ENCODE measurements at places on chromosomes 12 and 14. TPM values are rescaled to one million over a fixed set of nuclear protein-coding genes. Genes with fewer than 3 reads are reported as not detected.

Gene SHMT2
- total RNA-seq: 124 TPM

Gene KHNYN
- 27.0 TPM for total RNA-seq

Gene TPPP2
- total RNA-seq: not detected

Gene B4GALNT3
- 0.49 TPM for total RNA-seq

Gene MED6
- total RNA-seq: 42.1 TPM

Gene KSR2
- total RNA-seq: 0.57 TPM

Gene SERPINA12
- total RNA-seq: not detected

Gene KRT71
- not detected for total RNA-seq

Gene CCDC38
- total RNA-seq: 0.08 TPM

Gene MYBPC1
- total RNA-seq: not detected

Gene MIP
- 0.24 TPM for total RNA-seq

Gene TOMM20L
- not detected for total RNA-seq

Gene SLC25A21
- total RNA-seq: 0.68 TPM

Gene MGST1
- 736 TPM for total RNA-seq

Gene FITM1
- 0.13 TPM for total RNA-seq

Gene APOF
- total RNA-seq: not detected

Gene TMTC1
- 0.05 TPM for total RNA-seq

Gene SYCP3
- not detected for total RNA-seq

Gene OTX2
- total RNA-seq: not detected

Gene SLC7A7
- 28.4 TPM for total RNA-seq

Gene LRRC10
- total RNA-seq: not detected

Gene CATSPERB
- total RNA-seq: not detected

Gene EIF2S3B
- total RNA-seq: 0.77 TPM

Gene KLRB1
- total RNA-seq: not detected

Gene TMEM179
- total RNA-seq: 0.39 TPM

Gene NEUROD4
- not detected for total RNA-seq

Gene FGF23
- not detected for total RNA-seq

Gene TAS2R30
- total RNA-seq: not detected

Gene RFLNA
- total RNA-seq: not detected

Gene AHNAK2
- total RNA-seq: 204 TPM

Gene GLI1
- total RNA-seq: 6.6 TPM

Gene NAP1L1
- total RNA-seq: 638 TPM

Gene NOXRED1
- 0.13 TPM for total RNA-seq

Gene TSHR
- not detected for total RNA-seq

Gene NFE2
- total RNA-seq: not detected

Gene P2RX2
- total RNA-seq: not detected

Gene CD69
- total RNA-seq: not detected

Gene NPFF
- not detected for total RNA-seq

Gene GPRC5A
- total RNA-seq: 313 TPM

Gene IL26
- total RNA-seq: not detected

Gene RNASE7
- not detected for total RNA-seq

Gene JAG2
- total RNA-seq: 24.4 TPM

Gene FAM90A1
- 0.12 TPM for total RNA-seq

Gene RAD51AP1
- 15.2 TPM for total RNA-seq

Gene POTEM
- not detected for total RNA-seq

Gene REP15
- 0.22 TPM for total RNA-seq

Gene RDH5
- total RNA-seq: 2.3 TPM

Gene SLC5A8
- total RNA-seq: not detected
